ENCODE measurements at places on chromosomes 11 and 22.

GRCh38 chr11:103055221-103055890 lies 36.6 kb downstream of the DCUN1D5 start:
- H3K27ac ChIP-seq: peak overlapping the region; percentile 4
- no peaks in the 10 kb centered on the region for H3K27me3 ChIP-seq
- H3K36me3 ChIP-seq: no peaks in the 10 kb centered on the region
- no peak for DNase-seq

- H3K27me3 ChIP-seq: no peaks in the 10 kb centered on the region
- peak overlapping the region; percentile 52 for H3K4me3 ChIP-seq
These were observed 19.6 kb downstream of the MIF start for GRCh38 chr22:23913661-23914353.

- no peaks in the 10 kb centered on the region for H3K4me1 ChIP-seq
- no peak for DNase-seq
- H3K36me3 ChIP-seq: no peaks in the 10 kb centered on the region
- no peak overlapping the region for H3K27ac ChIP-seq
- no peaks in the 10 kb centered on the region for H3K27me3 ChIP-seq
These were observed 66.5 kb downstream of the ARHGAP42 start for GRCh38 chr11:100753571-100753970.

- H3K27me3 ChIP-seq: no peaks in the 10 kb centered on the region
- H3K36me3 ChIP-seq: no peaks in the 10 kb centered on the region
These were observed 717 bp upstream of the ZNF202 start for GRCh38 chr11:123742031-123742723.
